ENCODE measurements at places on chromosomes 4 and X.

DNA sequence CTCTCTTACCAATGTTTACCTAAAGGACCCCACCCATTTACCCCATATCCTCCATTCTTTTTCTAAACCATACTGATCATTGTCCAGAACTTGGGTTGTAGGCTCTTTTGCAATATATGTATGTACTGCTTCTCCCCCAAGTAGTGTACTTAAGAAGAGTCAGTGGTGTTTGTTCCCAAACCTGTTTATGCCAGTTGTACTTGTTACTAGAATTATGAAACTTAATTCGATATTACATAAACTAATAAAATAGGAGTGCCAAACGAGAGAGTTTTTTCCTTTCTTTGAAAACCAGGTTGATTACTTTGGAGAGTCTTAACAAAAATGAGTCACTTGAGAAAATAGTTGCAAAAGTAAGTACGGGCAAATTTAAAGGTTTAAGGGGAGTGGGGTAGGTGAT is 96.3 kb downstream of the GEMIN8 start:
- no peak for DNase-seq

DNA sequence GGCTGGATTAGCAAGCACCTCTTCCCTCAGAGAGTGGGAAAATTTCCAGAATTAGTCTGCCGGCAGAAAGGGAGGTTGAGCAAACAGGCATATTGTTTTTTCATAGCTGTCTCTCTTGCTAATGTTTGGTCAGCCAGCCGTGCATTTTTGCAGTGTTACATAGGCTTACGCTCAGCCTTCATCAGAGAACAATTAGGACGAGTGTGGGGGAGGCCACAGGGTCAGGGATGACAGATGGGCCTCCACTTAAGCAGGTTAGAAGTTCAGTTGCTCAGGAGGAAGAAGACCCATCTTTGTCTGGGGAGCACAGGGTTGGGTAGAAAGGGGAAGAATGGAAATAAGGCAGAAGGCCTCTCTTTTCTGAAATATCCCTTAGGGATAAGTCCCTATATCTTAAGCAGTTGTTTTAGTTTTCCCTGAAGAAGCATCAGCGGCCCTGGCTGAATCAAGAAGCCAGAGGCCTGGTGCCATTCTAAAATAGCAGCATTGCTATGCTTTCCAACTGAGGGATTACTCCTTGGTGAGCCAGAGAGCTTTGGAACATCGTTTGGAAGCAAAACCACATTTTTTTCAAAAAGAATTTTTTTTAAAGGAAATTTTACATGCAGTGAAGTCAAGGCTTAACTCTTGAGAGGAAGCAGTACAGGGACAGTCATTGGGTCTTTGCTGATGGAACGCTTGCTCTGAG is 118.8 kb downstream of the SMIM20 start:
- no peak for DNase-seq

- DNase-seq, result no peak
Measured at GRCh38 chr4:77762531-77762930, 56.6 kb downstream of the CNOT6L start.

DNA sequence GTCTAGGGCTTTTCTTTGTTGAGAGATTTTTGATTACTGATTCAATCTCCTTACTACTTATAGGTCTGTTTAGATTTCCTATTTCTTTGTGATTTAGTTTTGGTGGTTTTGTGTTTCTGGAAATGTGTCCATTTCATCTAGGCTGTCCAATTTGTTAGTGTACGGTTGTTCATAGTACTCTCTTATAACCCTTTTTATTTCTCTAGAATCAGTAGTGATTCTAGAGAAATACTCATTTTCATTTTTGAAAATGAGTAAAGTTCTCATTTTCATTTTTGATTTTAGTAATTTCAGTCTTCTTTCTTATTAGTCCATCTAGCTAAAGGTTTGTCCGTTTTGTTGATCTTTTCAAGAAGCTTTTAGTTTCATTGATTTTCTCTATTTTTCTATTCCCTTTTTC is 7.5 kb downstream of the IL13RA1 start:
- DNase-seq, result no peak

DNA sequence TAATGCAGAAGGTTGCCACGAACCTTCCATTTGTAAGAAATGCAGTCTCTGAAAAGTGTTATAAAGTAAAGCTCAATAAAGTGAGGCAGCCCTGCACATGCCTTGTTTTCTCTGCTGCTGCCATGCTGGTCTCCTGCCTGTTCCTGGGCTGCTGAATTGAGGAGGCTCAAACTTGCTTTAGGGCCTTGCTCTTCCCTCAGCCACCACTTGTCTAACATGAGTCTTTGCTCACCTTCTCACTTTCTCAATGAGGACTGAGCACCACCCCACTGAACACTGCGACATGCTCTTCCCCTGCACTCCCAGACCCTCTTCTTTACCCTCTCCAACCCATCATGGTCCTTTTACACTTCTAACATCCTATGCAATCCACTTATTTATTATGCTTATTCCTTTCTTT is 25.2 kb upstream of the MFAP3L start:
- DNase-seq, result no peak

DNA sequence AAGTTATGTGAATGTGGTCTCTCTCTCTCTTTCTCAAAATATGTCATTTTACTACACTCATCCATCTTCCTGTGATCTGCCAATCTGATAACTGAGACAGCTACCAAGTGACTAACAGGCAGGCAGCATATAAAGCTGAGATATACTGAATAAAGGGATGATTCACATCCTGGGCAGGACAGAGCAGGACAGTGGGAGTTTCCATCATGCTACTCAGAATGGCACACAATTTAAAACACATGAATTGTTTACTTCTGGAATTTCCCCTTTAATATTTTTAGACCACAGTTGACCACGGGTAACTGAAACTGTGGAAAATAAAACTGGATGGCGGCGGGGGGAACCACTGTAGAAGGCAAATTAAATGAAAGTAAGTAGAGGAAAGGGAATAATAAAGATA is 58.6 kb upstream of the DCTD start:
- peak; percentile 31 for DNase-seq

DNA sequence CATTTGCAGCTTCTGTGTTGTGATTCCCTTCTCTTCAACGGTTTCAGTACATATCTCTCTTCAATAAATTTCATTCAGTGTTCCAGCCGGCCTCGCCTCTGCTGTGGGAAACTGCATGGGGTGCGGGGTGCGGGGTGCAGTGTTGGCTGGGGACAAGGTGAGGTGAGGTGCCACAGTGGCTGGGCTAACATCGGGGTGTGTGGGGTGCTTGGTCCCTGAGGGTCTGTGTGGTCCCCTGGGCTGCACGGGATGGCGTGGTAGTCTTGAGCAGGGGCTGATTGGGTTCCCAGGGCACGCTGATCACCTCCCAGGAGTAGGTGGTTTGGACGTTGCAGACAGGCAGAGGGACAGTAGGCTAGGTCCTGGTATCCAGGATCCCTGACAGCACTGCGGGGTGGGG is 2.7 kb downstream of the PNMA6A start:
- no peak for DNase-seq

GRCh38 chrX:112512509-112512908 is 167.2 kb downstream of the LHFPL1 start:
- DNase-seq, result no peak

- no peak for DNase-seq
Measured at GRCh38 chr4:3747581-3747904, 18.6 kb upstream of the ADRA2C start.

DNA sequence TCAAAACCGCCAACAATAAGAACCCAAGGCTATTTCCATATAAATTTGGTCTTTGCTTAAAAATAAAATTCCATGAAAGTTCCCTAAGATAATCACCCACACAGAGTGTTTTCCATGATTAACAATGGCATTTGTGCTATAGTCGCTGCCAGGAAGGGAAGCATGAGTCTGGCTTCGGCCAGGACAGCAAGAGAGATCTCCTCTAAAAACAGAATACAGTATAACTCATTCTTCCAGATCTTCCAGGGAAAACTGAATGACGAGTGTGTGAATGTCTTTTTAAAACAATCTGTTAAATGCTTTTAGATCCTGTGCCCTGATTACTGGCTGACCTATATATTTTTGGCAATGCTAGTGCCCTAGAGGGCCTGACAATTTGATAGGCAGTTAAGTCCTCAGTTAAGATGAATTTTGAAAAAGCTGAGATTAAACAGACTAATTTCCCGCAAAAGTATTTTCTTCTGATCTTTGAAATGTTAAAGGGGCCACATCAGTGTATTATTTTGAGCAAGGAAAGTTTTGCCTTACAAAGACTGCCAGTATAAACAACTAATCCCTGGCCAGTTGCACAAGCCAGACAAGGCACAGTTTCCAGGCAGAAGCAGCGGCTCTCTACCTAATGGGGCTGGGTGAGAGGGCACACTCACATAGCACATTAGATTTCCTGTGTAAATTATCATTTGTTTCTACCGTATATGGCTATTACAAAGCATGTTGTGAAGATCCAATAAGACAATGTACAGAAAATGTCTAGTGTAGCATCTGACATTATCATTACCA is 127.3 kb downstream of the DCHS2 start:
- DNase-seq, result no peak

DNA sequence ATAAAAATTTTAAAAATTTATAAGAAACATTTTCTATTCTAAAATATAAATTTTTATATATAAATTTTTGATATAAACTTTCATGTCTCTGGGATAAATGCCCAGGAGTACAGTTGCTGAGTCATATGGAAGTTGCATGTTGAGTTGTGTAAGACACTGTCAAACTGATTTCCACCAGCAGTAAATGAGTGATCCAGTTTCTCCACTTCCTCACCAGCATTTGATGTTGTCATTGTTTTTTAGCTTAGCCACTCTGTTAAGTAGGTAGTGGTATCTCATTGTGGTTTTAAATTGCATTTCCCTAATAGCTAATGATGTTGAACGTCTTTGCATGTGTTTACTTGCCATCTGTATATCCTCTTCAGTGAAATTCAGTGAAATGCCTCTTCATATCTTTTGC is 66.5 kb downstream of the MAMLD1 start:
- DNase-seq, result no peak

GRCh38 chrX:16718824-16719333 is 533 bp upstream of the SYAP1 start:
- no peak for DNase-seq

GRCh38 chr4:174135530-174135929 is 147.9 kb downstream of the FBXO8 start:
- DNase-seq, result no peak

- no peak for DNase-seq
Measured at GRCh38 chrX:40150503-40150902, 52.7 kb upstream of the BCOR start.

DNA sequence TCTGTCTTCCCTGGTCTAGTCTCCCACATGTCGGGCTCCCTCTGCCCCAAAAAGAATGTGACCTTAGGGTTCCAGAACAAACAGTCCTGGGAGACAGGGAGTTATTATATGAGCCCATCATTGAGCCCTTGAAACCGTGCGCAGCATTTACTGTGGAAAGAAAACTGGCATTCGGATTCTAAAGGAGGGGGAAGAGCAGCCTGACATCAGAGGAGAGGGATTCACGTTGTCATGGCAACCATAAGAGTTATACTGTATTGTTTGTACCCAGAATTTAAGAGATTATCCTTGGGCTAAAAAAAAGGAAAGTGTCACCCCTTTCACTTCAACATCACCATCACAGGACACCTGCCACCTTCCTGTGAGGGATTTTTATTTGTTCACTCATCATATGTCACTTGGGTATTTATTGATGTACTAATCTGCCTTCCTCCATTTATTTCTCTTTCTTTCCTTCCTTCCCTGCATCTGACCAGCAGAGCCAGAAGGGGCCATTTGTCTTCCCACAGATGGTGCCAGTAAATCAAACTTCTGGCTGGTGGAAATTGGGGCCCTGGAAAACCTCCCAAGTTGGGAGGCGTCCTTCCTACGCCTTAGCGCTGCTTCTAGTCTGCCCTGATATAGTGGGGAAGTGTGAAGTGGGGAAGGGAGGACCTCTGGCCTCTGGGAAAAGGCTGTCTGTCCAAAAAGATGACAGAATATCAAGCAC is 64.9 kb upstream of the FRMPD3 start:
- no peak for DNase-seq

GRCh38 chr4:76723924-76724323 is 174.0 kb downstream of the SOWAHB start:
- DNase-seq, result no peak

DNA sequence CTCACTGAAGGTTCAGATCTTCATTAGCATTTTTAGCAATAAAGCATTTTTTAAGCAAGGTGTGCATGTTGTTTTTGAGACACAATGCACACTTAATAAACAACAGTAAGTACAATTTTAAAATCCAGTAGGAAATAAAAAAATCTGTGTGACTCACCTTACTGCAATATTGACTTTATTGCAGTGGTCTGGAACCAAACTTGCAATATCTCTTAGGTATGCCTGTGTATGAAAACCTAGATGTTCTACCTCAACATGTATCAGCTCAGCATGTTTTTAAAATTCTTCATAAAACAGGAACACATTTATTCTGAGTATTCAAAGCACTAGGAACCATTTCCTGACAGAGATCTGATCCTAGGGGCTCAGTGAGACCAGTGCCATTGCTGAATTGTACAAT is 26.7 kb downstream of the NR0B1 start:
- no peak for DNase-seq

GRCh38 chr4:71156616-71157015 is 163.2 kb downstream of the DCK start:
- DNase-seq, result no peak

- DNase-seq, result no peak
Measured at GRCh38 chr4:143599827-143600226, 86.3 kb downstream of the SMARCA5 start.

GRCh38 chr4:90444904-90445303 is 317.7 kb downstream of the CCSER1 start:
- peak; percentile 64 for DNase-seq

GRCh38 chr4:165609653-165610052 is 230.8 kb downstream of the CPE start:
- DNase-seq, result no peak

GRCh38 chr4:17232566-17233253 is 279.2 kb downstream of the QDPR start:
- DNase-seq, result peak; percentile 23

GRCh38 chrX:132412208-132412607 is 76.6 kb downstream of the MBNL3 start:
- DNase-seq, result no peak

GRCh38 chr4:75834095-75834771 is 68.0 kb downstream of the PPEF2 start:
- no peak for DNase-seq

GRCh38 chrX:17860811-17861488 is at the start of gene RAI2:
Gene RAI2, minus strand, starts transcription at chrX:17861298. Its CDS starts 59,288 bp downstream, at chrX:17802010.
- DNase-seq, result no peak

DNA sequence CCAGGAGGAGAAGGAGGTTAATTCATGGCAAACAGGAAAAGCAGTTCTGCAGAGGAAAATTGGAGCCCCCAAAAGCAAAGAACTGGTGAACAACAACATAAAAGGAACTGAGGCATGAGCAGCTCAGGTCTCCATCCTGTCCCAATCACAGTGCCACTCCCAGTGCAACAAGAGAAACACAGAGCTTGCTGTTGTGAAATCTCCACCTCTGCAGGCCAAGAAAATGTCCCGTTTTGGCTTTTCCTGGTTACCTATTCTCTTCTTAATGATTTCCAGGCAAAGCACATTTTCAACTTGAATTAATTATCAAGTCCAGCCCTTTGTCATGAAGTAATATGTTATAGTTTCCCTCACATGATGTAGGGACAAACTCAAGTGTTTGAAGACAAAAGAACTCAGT is 778 bp downstream of the C1QTNF7 start:
- no peak for DNase-seq

Data from HS-27A (cell line).